ENCODE measurements at places on chromosomes 5 and 9. TPM values are rescaled to one million over a fixed set of nuclear protein-coding genes. Genes with fewer than 3 reads are reported as not detected.

CCIN gene
- 0.12 TPM for total RNA-seq

OR1L4 gene
- total RNA-seq: not detected

TAF11L10 gene
- not detected for total RNA-seq

HTR4 gene
- 3.8 TPM for total RNA-seq

CTNNAL1 gene
- 21.7 TPM for total RNA-seq

SPINK13 gene
- not detected for total RNA-seq

CCDC171 gene
- total RNA-seq: 4.0 TPM

GRM6 gene
- not detected for total RNA-seq

DDX4 gene
- total RNA-seq: not detected

OR1J2 gene
- total RNA-seq: not detected

PCDHB10 gene
- 2.5 TPM for total RNA-seq

CXCL14 gene
- 4.7 TPM for total RNA-seq

SPAAR gene
- total RNA-seq: 0.83 TPM

DNA sequence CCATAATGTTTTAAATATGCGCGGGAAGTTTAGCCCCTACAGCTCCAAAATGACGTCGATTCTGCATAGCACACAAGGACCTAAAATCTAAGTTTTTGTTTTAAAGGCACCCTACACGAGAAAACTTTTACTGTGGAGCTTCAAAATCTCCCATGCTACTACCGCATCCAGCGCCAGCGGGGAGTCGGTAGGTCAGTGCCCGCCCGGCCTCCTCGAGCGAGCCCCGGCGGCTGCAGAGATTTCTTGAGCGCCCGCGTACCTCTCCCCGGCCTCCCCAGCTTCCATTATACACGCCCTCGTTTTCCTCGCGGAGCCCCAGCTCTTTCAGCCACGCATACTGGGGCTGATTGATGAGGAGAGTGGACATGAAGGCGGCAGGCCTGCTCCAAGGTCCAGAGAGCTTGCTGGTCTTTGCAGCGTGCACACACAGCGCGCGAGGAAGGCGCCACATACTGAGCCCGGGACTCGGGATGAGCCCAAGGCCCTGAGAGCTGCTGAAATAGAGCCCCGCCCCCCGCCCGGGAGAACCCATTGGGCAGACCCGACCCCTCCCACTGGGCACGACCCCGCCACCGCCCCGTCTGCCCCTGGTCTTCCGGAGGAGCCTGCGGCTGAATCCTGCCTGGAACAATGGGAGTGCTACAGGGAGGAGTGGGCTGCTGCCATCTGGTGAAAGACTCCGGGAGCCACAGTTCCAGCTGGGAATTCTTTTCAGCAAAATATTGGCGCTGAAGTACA is at the start of gene ALDH7A1:
Gene ALDH7A1 (minus strand): TSS at position 472 of the 738 bp plus-strand sequence. CDS start 21 bp downstream, at position 451.
- DNase-seq: peak; percentile 89

- no peak for DNase-seq
Observed at GRCh38 chr5:77167063-77167462, 43.4 kb upstream of the PDE8B start.

GRCh38 chr9:87746186-87746585 is 20.3 kb downstream of the CTSL start:
- no peak for DNase-seq

- DNase-seq: no peak
Observed at GRCh38 chr5:9239071-9239470, 306.8 kb downstream of the SEMA5A start.

GRCh38 chr9:86868616-86869015 is 78.7 kb downstream of the GAS1 start:
- DNase-seq: no peak

DNA sequence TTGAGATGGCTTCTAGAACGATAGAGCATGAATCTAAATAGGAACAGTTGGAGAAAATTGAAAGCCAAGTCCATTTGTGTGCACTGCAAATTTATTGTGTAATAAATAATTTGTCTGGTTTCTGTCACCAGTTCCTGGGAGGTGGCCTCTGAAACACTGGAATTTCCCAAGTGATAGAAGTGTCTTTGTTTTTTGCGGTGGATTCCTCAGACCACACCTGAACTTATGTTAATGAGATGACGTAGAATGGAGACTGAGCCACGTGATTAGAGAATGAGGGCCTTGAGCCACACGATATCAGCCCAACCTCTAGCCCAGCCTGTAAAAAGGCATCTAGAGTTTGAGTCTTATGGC is 105.1 kb downstream of the MSX2 start:
- no peak for DNase-seq

- DNase-seq: no peak
Observed at GRCh38 chr5:168132241-168132641, 159.2 kb upstream of the WWC1 start.

- DNase-seq: no peak
Observed at GRCh38 chr9:72734631-72735030, 213.2 kb downstream of the TMC1 start.

- no peak for DNase-seq
Observed at GRCh38 chr5:2999926-3000325, 248.4 kb upstream of the IRX2 start.

DNA sequence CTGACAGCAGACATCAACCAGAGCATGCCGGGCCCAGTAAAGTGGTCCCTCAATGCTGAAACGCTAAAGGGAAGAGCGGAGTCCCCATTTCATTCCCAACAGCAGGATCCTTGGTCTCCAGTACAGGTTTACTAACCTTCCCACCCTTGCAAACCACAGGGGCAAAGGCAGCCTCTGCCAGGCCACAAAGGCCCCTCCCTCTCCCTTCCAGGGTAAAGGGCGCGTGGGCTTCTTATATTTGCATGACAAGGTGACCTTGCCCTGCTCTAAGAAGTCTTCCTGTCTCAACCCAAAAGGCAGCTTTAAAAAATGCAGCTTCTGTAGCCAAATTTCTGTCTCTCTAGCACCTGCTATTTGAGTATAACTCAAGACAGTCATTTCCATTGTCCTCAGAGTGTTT is 131.5 kb upstream of the PTCH1 start:
- DNase-seq: no peak

DNA sequence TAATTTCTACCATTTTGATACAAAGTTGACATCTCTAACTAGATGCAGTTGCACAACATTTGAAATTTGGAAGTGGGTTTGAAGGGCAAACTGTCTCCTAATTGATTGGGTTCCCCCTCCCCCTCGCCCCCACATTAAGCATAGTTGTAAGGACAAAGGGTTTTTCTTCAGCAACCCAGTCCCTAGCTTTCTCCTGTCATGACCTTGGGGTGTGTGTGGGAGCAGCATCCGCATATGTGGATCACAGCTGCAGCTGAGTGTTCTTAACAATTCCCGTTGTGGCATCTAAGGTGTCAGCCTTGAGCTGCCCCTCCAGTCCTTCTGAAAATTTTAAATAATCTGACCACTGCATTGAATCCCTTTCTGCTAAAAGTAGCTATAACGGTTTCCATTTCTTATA is 141.3 kb upstream of the CDH10 start:
- no peak for DNase-seq

DNA sequence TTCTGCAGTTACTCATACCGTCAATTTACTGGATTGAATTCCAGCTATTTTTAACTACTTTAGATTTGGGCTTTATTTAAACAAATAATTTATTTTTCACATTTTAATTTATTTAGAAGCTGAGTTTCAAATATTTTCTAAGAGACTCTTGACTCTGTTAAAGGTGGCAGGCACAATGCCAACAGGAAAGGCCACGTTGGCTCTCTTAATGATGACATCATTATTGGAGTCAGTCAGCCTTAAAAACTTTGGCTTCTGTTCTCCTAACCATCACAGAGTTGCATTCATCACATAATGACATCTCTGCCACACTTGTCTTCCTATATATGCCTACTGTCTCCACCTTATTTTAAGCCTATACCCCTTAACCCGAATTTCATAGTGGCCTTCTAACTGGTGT is 172.3 kb upstream of the PLPPR1 start:
- no peak for DNase-seq

DNA sequence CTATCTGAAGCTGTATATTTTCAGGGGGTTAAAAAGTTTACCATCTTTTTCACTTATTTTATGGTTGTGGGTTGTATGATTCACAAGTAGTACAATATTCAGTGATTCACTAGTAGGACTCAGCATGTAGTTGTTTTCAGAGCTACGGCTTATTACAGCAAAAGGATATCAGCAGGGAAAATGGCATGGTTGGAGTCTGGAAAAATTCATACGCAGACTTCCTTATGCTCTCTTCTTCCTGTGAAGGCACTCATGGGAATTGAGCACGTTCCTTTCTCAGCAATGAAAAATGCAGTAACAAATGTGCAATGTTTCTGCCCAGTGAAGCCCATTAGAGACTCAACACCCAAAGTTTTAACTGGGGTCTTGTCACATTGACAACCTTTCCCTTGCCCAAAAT is 250.5 kb downstream of the KCNN2 start:
- no peak for DNase-seq

- DNase-seq: no peak
Observed at GRCh38 chr9:138043061-138043410, 165.5 kb downstream of the CACNA1B start.

DNA sequence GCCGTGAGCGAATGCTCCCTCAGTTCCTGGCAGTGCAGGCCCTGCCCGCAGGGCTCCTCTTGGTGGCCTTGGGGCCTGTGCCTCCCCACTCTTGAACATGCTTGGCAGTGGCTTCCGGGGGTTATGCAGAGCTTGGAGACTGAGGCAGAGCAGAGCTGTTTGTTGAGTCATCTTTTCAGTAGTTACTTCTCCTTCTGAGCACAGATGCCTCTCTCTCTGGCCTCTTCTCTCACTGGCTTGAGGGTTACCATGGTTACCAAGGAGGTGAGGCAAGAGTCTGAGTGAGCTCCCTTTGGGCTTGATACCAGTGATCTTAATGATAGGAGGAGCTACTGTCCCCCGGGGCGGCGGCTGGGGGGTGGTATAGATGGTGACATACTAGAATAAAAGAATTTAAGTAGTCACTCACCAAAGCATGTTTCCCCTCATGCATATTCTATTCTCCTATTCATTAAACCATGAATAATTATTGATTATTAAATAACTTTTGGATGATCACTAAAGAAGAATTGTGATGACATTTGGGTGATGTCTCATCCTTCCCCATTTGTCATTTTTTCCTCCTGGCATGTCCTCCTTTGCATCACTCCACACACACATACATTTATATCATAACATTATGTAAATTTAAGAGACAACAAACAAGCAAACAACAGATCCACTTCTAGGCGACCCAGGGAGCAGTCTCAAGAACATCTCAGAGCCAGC is 111.1 kb downstream of the ARHGAP26 start:
- no peak for DNase-seq

- peak; percentile 64 for DNase-seq
Observed at GRCh38 chr5:54646356-54647101, 129.0 kb downstream of the SNX18 start.

- DNase-seq: no peak
Observed at GRCh38 chr5:167447466-167448375, 843.7 kb upstream of the WWC1 start.

DNA sequence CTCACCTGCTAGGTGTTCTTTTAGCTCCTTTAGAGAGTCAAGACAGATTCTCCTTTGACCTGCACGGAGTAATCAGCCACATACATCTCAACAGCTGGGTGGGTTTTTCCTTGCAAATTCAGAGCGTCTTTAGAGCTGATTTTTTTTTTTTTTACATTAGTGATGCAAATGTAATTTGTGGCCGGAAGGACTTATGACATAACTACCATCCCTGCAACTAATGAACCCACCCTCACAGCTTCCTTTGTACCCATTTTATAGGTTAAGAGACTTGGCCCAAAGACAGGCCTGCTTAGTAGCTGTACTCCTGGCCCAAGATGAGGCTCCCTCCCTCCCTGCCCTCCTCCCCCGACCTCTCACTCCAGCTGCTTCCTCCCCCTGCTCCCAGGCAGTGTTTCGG is 69.9 kb upstream of the NIPAL4 start:
- no peak for DNase-seq

DNA sequence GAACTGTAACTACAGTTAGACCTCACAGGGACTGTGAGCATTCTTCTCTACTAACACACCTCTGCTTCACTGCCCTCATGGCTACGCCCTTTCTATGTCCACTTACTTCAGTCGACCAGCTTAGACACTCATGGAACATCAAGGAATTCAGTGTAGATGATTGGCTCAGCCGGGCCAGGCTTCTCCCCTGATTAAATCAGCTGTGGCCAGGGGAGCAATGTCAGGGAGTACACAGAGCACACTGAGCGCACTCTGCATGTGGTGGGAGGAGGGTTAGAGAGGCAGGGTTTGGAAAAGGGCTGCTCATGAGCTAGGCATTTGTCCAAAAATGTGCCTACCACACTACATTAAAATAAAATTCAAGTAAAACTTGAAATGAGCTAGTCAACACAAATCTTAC is 400.5 kb downstream of the ARRDC3 start:
- DNase-seq: no peak

DNA sequence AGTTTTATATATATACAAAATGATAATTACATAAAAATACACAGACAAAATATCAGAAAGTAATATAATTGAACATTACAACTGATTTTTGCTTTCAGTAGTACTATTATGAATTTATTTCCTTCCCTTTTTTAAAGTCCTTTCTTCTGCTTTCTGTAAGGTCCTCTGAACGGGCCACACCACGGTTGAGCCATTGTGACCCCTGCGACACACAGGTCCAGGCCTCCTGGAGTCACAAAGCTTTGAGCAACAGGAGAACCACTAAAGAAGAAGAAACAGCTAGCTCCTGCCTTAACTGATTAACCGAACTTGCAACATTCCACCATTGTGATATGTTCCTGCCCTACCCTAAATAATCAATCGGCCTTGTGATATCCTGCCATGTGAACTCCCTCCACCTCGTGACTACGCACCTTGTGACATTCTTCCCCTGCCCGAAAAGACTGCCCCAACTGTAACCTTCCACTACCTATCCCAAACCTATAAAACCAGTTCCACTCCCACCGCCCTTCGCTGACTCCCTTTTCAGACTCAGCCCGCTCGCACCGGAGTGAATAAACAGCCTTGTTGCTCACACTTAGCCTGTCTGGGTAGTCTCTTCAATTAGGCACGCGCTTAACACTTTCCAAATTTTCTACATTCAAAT is 375.0 kb upstream of the RFX3 start:
- DNase-seq: no peak

DNA sequence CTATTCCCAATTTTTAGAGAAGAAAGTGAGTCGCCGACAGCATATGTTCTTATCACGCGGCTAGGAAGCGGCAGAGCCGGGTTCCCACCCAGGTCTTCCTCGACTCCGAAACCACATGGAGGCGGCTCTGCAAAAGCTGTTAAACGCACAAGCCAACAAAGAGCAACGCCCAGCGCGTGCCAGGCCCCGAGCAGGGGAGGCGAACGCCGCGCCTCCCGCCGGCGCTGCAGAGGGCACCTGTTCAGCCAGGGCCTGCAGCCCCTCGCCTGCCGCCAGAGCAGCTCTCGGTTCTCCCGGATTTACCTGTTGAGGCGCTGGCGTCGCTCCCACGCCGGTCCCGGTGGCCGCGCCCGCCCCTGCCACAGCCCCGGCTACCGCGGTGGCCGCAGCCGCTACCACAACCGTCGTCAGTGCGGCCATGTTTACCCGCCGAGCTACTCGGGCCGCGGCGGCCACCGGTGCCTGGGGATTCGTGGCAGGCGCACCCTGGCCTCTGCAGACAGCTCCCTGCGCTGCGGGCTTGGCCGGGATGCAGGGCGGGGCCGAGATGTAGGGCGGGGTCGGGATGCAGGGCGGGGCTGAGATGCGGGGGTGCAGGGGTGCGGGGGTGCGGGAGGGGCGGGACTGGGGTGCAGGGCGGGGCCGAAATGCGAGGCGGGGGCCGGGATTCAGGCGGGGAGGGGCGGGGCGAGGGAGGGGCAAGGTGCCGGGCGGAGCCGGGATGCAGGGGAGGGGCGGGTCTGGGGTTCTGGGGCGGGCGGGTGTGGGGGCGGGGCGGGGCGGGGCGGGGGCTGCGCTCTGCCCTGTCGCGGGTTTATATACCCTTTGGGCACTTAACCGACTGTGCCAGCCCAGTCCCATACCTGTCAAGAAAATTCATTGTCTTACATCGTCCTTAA is at the start of gene CCDC112:
Gene CCDC112 (minus strand): TSS at position 531 of the 899 bp plus-strand sequence. CDS start 111 bp downstream, at position 420.
- DNase-seq: peak; percentile 69

- DNase-seq: no peak
Observed at GRCh38 chr5:156438076-156438475, 111.1 kb downstream of the SGCD start.
